ENCODE measurements at places on chromosomes 12 and 14.
A peak's percentile ranks its signal among the peaks of the same experiment; 100 is the strongest.

DNA sequence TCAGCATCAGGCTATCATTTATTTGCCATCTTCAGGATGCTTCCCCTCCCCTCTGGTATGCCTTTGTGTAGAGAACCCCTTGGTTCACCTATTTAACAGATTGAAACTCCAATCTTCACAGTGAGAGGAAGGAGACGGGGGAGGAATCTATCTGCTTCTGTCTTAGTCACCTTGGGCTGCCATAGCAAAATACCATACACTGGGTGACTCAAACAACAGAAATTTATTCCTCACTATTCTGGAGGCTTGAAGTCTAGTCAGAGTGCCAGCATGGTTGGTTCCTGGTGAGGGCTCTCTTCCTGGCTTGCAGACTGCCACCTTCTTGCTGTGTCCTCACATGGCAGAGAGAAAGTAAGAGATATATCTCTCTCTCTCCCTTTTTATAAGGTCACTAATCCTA is 13.5 kb upstream of the EML1 start:
- DNase-seq, result no peak

DNA sequence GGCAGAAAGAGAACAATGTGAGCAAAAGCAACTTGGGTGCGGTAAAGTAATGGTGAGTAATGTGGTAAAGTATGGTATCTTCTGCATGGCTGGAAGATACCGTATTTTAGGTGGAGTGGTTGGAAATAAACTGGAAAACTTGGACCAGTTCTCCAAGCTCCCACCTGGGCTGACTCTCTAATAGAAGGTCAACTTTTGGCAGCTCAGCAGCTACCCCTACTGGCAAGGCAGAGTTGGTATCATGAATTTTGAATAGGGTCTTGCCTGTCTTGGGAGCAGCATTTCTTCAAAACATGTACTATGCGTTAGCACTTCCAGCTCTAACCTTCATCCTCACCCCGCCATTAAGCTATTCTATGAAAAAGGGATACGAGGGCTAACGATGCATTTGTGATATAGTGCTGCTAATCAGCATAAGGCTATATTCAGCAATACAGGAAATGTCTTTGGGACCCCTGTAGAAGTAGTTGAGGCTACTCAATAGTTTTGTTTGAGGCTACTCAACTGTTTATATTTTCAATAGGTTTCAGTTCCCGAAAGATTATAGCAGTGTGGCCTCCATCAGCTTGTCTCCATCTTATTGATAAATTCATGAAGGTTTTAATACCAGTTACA is 276.3 kb upstream of the FAR2 start:
- DNase-seq, result no peak

GRCh38 chr12:27592548-27592947 is 68.5 kb downstream of the PPFIBP1 start:
- no peak for DNase-seq

DNA sequence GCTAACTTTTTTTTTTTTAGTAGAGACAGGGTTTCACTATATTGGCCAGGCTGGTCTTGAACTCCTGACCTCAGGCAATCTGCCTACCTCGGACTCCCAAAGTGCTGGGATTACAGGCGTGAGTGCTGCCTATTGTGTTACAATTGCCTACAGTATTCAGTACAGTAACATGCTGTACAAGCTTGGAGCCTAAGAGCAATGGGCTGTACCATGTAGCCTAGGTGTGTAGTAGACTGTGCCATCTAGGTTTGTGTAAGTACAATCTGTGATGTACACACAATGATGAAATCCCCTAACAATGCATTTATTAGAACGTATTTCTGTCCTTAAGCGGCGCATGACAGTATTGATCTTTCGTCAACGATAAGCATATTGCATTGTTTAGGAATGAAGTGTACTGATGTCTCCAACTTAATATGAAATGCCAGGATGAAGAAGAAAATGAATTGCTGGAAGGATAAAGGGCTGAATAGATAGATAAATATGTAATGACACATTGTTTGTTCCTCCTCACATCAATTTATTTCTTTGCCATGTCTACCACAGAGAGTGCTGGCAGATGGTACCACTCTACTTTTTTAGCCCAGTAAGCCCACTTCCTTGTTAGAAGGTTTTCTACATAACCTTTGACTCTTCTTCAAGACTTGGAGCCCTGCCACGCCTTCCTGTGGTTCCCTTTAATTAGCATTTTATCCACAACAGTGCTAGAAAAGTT is 467.5 kb downstream of the VRK1 start:
- no peak for DNase-seq

GRCh38 chr14:91419044-91419397 is 1.4 kb upstream of the CCDC88C start:
- DNase-seq, result no peak

DNA sequence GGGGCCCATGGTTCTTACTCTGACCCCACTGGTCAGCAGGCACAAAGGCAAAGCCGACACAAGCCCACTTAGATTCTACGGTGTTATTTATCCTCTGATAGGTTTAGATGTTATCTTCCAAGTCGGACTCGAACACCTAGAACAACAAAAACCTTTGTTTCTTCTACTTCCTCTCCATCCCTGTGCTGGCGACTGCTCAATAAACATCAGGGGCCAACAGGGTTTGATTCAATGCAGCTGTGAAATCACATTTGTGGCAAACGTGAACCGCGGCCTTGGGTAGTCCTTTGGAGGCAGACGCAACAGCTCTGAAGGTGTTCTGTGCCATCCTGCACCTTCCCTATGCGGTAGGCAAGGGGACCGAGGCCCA is 87.2 kb downstream of the CHGA start:
- no peak for DNase-seq

DNA sequence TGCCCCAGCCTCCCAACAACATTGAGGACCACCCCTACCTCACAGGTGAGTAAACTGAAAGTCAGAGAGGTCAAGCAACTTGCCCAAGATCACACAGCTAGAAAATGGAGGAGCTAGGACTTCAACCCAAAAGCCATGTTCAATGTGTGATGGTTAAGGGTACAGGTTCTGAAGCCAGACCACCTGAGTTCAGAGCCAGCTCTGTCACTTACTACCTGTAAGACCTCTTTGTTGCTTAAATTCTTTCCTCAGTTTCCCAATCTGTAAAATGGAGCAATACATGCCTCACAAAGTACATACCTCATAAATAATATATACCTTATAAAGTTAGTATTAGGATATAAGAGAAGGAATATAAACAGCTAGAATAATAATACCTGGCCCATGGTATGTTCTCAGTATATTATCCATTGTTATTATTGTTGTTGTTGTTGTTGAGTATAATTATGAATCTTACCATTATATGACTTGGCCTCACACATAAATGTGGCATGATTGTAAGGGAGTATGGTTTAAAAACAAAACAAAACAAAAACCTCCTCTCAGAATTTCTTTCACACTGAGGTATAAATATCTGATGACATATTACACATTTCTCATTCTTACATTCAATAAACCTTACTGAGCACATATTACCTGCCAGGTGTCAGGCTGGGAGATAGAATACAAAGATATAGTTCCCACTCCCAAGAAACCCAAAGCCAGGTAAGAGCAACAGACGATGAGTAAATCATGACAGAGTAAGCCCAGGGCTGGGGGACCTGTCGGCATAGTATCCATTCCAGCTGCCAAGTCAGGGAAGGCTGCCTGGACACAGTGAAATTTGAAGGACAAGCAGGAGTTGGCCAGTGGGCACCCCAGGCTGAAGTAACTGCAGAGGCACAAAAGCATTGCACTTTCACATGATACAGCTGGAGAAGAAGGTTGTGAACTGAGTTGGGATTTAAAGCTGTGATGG is 19.6 kb downstream of the CMKLR1 start:
- DNase-seq, result no peak

GRCh38 chr14:40053416-40053815 is 621.2 kb upstream of the FBXO33 start:
- no peak for DNase-seq

GRCh38 chr14:68685419-68686204 is 107.3 kb downstream of the ZFP36L1 start:
- peak; percentile 72 for DNase-seq

DNA sequence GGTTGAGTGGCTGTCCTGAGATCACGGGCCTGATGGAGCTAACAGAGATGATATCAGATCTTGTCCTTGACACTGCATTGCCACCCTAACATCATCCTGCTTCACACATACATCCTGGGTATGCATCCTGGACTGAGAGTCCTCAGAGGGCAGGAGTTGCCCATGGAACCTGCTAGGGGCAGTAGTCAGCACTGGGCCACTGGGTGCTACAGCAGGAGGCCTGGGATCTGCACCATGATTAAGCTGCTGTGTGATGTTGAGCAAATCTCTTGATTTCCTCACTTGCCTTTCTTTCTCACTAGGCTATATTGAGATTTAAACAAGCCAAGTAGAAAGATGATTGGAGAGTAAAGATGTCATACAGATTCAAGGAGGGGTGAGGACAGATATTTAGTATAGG is 22.1 kb upstream of the EIF4B start:
- no peak for DNase-seq

- no peak for DNase-seq
These were observed 19.1 kb downstream of the ANKRD9 start for GRCh38 chr14:102490456-102490855.

- no peak for DNase-seq
These were observed 31.5 kb downstream of the ERO1A start for GRCh38 chr14:52663850-52664249.

DNA sequence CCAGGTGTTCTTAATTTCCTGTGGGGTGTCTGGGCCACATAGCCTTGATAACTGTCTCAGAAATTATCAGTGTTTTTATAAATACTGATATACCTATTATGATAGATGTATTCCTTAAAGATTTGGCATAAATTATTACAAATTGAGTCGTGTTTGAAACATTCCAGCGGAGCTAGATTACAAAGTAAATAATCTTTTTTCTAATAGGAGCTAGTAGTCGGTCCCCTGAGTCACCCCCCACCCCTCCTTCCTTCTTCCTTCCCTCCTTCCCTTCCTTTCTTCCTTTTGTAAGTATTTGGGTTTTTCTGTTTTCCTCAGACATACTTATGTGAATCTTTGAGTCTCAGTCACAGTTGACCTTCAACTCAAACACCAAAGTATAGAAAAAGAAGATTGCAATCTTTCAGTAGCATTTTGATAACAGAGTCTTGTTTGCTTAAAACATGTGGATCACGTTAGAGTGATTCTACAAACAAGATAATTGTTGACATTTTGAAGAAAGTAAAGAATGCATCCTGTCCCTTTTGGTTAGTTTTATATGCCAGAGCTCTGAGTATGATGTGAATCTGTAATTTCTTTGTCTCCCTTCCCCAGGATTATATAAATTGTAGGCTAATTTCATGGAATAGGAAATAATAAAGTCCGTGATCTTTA is 264.0 kb downstream of the FUT8 start:
- DNase-seq, result no peak

All from stimulated activated CD4-positive, alpha-beta T cell treated with anti-CD3 and anti-CD28 coated beads, TNF-alpha, amount 100 ng/mL, for 1 hour (primary cell).